ENCODE measurements at places on chromosomes 4 and X.
A peak's percentile ranks its signal among the peaks of the same experiment; 100 is the strongest.

- peak; percentile 55 for DNase-seq
Measured at GRCh38 chrX:134625315-134625718, 33.0 kb downstream of the PLAC1 start.

DNA sequence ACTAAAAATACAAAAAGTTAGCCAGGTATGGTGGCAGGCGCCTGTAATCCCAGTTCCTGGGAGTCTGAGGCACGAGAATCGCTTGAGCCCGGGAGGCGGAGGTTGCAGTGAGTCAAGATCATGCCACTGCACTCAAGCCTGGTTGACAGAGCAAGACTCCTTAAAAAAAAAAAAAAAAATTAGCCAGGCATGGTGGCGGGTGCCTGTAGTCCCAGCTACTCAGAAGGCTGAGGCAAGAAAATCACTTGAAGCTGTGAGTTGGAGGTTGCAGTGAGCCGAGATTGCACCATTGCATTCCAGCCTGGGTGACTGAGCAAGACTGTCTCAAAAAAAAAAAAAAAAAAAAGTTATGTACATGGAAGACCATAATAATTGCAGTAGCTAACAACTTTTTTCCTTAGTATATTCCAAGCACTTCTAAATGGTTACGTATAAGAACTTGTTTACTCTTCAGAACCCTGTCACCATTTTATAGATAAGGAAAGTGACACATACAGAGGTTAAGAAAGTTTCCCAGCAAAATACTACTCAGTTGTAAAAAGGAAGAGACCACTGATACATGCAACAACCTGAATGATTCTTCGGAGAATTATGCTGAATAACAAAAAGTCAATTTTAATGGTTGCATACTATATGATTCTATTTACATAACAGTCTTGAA is 24.5 kb downstream of the RUFY3 start:
- DNase-seq, result no peak

DNA sequence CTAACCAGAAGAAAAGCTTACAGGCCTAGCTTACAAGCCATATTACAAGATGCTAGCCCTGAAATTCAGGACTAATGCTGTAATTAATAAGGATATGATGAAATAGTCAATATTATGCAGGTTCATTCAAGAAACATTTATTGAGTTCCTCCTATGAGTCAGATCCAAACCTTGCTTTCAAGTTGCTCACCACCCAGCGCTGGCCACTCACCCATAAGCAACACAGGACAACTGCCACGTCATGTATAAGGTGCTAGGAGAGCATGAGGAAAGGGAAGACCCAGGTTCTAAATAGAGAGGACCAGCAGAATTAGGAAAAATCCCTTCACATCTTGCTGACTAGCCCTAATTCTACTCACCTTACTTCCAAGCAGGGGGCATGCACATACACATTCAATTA is 23.3 kb downstream of the MAML3 start:
- DNase-seq, result peak; percentile 62

- peak; percentile 89 for DNase-seq
Measured at GRCh38 chrX:39162322-39162735, 361.1 kb downstream of the MID1IP1 start.

- no peak for DNase-seq
Measured at GRCh38 chr4:3660928-3661515, 105.2 kb upstream of the ADRA2C start.

Measured in suppressor macrophage treated with lipopolysaccharide for 1 hour (primary cell).